ENCODE measurements at places on chromosomes 6 and 20. TPM values are rescaled to one million over a fixed set of nuclear protein-coding genes. Genes with fewer than 3 reads are reported as not detected.

The RBPJL gene
- total RNA-seq = not detected

The OR12D3 gene
- total RNA-seq = not detected

- no peaks in the 10 kb centered on the region for H3K36me3 ChIP-seq
- H3K27ac ChIP-seq = no peak overlapping the region
- H3K4me1 ChIP-seq = peaks cover 17% of the 10 kb centered on the region
- DNase-seq = no peak
- H3K27me3 ChIP-seq = no peaks in the 10 kb centered on the region
These were observed 245.1 kb downstream of the CDH4 start for GRCh38 chr20:61497029-61497627.

DNA sequence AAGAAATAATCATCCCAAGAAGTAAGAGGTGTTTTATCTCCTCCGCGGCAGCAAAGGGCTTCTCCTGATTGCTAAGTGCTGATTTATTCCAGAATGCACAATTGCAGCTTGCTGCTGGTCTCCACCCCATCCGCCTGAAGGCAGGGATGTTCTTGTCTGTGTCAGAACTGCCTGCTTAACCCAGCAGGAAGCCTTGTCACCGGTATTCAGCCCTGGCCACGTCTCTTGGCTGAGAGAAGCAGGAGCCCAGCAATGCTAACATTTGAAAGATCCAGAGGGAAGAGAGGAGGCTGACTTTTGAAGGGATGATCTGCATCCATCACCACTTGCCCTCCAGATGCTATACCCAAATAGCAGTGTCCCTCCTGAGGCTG lies 4.2 kb downstream of the SCML4 start:
- peaks cover 30% of the 10 kb centered on the region for H3K4me1 ChIP-seq
- DNase-seq = no peak
- H3K4me3 ChIP-seq = no peak overlapping the region
- H3K27ac ChIP-seq = no peak overlapping the region
- no peaks in the 10 kb centered on the region for H3K27me3 ChIP-seq

DNA sequence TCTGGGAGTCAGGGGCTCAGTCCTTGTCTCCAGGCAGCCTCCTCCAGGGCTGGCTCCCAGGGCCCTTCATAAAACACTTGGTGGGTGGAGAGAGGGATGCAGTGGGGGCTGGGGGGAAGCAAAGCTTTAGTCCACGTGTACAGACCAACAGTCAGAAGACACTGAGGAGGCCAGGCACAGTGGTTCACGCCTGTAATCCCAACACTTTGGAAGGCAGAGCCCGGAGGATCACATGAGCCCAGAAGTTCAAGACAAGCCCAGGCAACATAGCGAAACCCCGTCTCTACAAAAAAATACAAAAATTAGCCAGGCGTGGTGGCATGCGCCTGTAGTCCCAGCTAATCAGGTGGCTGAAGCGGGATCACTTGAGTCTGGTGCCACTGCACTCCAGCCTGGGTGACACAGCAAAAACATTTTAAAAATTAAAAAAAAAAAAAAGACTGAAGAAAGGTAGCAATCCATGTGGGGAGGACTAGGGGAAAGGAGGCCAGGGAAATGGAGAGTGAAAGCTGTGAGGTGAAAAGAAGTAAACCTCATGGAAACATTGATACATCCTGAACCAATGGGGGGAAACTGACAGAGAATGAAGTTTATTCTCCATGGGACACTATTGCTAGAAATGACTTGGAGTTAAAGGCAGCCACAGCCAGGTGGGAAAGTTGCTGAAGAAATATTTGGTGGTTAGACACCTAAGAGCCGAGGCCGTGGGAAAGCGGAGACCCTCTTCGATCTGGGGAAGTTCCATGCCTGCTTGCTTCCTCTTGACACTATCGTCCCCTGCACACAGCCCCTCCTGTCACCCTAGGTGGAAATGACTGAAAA lies 35.4 kb downstream of the PIM1 start:
- H3K4me3 ChIP-seq = no peak overlapping the region
- DNase-seq = peak; percentile 43
- H3K27me3 ChIP-seq = no peaks in the 10 kb centered on the region
- H3K27ac ChIP-seq = peak overlapping the region; percentile 78
- no peaks in the 10 kb centered on the region for H3K36me3 ChIP-seq
- H3K4me1 ChIP-seq = peaks cover 33% of the 10 kb centered on the region

- H3K4me3 ChIP-seq = no peak overlapping the region
- no peak overlapping the region for H3K27ac ChIP-seq
- H3K36me3 ChIP-seq = no peaks in the 10 kb centered on the region
- DNase-seq = no peak
- H3K27me3 ChIP-seq = no peaks in the 10 kb centered on the region
- H3K4me1 ChIP-seq = peaks cover 13% of the 10 kb centered on the region
These were observed 8.0 kb upstream of the BANF2 start for GRCh38 chr20:17691758-17692157.

DNA sequence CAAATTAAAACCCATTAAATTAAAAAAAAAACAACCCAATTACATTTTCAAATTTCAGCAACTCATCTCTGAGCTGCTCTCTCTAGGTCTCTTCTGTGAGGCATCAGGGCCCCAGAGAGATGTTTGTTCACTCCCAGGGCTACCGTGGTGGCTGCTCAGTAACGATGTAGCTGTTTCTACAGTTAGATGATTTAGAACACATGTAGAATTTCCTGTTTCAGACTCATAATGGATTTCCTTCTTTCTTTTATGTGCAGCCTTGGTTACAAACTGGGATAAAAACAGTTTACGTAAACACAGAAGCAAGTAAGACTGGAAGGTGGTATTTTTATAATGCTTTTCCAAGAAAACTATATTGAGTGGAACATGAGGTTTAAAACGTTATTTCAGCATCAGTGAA lies 116.1 kb upstream of the CCN2 start:
- H3K27ac ChIP-seq = no peak overlapping the region
- DNase-seq = no peak
- H3K36me3 ChIP-seq = no peaks in the 10 kb centered on the region
- 0 out of 2 replicates have a peak, but pooled peaks cover 8% of the 10 kb centered on the region for H3K4me1 ChIP-seq
- no peak overlapping the region for H3K4me3 ChIP-seq

GRCh38 chr20:23118766-23119165 lies 32.6 kb upstream of the CD93 start:
- no peaks in the 10 kb centered on the region for H3K27me3 ChIP-seq
- H3K4me3 ChIP-seq = no peak overlapping the region
- H3K4me1 ChIP-seq = no peaks in the 10 kb centered on the region
- H3K36me3 ChIP-seq = no peaks in the 10 kb centered on the region

- H3K36me3 ChIP-seq = no peaks in the 10 kb centered on the region
- no peaks in the 10 kb centered on the region for H3K27me3 ChIP-seq
- H3K27ac ChIP-seq = no peak overlapping the region
- H3K4me1 ChIP-seq = peaks cover 13% of the 10 kb centered on the region
- peak; percentile 9 for DNase-seq
- H3K4me3 ChIP-seq = no peak overlapping the region
These were observed 3.9 kb upstream of the EDEM2 start for GRCh38 chr20:35150846-35151579.

DNA sequence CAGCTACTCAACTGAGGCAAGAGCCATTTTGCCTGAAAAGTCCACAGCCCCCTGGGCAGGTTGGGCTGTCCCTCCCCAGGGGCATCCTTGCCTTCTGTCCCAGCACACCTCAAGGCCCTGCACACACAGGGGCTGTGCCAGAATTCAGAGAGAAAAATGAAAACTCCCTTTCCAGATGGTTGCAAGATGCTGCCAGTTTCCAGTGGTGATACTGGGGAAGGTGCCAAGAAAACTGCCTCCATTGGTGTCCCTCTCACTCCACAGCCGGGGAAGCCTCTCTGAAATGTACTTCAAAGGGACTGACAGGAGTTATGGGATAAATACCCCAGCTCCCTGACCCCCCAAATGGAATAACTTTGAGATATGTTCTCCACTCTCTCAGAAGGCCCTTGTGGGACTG lies 154.2 kb upstream of the MAFB start:
- H3K4me1 ChIP-seq = no peaks in the 10 kb centered on the region
- DNase-seq = no peak
- no peaks in the 10 kb centered on the region for H3K36me3 ChIP-seq
- H3K27me3 ChIP-seq = no peaks in the 10 kb centered on the region
- no peak overlapping the region for H3K27ac ChIP-seq

- no peak overlapping the region for H3K4me3 ChIP-seq
- no peaks in the 10 kb centered on the region for H3K27me3 ChIP-seq
- no peaks in the 10 kb centered on the region for H3K4me1 ChIP-seq
- no peak overlapping the region for H3K27ac ChIP-seq
- DNase-seq = no peak
- no peaks in the 10 kb centered on the region for H3K36me3 ChIP-seq
These were observed 104.0 kb downstream of the TFAP2A start for GRCh38 chr6:10310826-10311225.

DNA sequence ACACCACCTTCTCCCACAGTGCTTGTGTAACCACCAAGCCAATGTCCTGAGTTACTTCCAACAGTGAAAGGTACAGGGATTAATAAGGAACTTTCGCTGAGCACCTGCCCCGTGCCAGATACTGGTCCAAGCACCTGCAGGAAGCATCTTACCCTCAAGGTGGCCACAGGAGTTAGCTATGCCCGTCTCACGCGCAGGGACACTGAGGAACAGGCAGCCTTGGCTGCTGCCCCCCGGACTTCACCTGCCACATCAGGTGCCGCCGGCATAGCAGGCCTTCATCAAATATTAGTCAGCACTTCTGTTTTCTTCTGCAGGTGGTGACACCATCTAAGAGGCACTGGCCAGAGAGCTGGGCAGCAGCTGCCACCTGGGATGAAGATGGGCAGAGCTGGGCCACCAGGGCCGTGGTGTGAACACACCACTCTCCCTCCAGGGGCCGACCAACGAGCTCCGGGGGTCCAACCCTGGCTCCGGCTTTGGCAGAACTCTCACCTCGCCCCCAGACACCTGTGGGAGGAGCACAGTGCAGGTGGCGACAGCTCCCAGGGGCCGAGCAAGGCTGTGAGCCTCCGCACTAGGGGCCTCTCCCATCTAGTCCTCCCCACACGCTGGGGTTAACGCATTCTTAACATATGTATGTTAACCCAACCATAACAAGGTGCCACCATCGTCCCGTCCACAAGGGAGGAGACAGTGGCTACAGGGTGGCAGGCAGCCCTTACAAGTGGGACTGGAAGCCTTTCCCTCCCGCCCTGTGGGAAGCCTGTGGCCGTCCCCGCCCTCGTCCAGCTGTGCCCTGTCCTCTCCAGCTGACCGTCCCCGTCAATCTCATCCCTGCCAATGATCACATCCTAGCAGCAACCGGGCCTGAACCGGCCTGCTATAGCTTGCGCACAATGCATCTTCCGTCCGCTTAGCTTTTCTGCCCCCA lies 2.9 kb upstream of the PPDPF start:
- no peak overlapping the region for H3K27ac ChIP-seq
- H3K4me1 ChIP-seq = peaks cover 14% of the 10 kb centered on the region
- no peaks in the 10 kb centered on the region for H3K27me3 ChIP-seq
- peaks cover 11% of the 10 kb centered on the region for H3K36me3 ChIP-seq
- DNase-seq = no peak

DNA sequence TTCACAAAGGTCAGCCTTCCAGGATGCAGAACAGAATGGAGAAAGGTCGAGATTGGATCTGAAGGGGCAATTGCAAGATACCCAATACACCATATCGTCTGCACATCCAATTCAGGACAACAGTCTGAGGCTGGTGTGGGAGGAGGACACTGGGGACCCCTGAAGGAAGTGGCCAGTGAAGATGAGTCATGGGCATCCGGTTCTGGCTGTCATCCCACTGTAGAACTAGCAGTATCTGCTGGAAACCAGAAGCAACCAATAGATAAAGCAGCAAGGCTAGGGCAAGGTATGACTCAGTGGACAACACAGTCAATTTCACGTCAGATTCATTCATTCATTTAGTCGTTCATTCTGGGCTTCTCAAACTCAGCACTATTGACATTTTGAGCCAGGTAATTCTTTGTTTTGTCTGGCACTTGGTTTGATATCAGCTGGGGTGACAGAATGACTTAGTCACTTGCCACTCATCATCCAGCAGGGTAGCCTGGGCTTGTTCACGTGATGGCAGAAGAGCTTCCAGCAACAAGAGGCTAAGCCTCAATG lies 30.3 kb upstream of the SHLD1 start:
- H3K4me3 ChIP-seq = no peak overlapping the region
- no peaks in the 10 kb centered on the region for H3K27me3 ChIP-seq
- no peak for DNase-seq
- H3K36me3 ChIP-seq = no peaks in the 10 kb centered on the region
- no peaks in the 10 kb centered on the region for H3K4me1 ChIP-seq
- H3K27ac ChIP-seq = no peak overlapping the region

GRCh38 chr20:7637184-7637583 lies 303.1 kb downstream of the HAO1 start:
- DNase-seq = no peak
- no peaks in the 10 kb centered on the region for H3K27me3 ChIP-seq
- H3K4me1 ChIP-seq = no peaks in the 10 kb centered on the region
- no peak overlapping the region for H3K27ac ChIP-seq

DNA sequence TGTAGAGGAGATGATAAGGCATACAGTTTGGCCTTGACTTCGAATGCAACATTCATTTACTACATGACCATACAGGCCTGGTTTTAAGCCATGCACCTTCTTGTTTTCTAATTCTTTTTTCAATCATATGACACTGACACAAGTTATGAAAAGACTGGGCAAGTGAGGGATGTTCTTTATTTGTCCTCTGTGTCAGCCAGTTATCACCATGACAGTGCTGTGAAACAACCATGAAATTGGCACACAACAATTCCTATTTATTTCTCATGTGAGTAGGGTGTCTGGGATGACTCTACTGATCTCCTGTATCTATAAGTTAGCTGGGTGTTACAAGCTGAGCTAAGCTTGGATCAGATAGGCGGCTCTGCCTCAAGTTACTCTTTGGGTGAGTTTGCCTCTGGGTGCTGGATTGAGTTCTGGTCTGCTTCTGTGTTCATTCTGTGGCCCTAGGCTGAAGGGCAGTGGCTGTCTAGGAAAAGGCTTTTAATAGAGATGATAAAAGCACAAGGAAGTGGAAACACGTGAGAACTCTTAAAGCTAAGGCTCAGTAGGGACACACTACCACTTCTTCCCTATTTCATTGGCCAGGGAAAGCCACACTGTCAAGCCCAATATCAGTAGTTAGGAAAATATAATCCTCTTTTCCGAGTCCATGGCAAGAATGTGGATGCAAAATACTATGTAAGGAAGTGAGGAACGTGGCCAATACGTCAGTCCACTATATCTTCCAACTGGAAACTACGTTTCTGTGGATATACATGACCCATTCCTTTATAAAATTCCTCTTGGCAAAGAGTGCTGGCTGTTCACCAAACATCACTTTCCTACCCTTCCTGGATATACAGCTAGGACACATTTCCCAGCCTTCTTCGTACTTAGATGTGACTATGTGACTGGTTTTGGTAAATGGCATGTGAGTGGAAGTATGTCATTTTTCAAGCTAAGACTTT lies 126.2 kb upstream of the RNF24 start:
- no peaks in the 10 kb centered on the region for H3K36me3 ChIP-seq
- H3K27me3 ChIP-seq = no peaks in the 10 kb centered on the region
- DNase-seq = no peak
- H3K4me1 ChIP-seq = peaks cover 14% of the 10 kb centered on the region

- DNase-seq = no peak
- H3K4me3 ChIP-seq = no peak overlapping the region
- no peaks in the 10 kb centered on the region for H3K36me3 ChIP-seq
- H3K27ac ChIP-seq = no peak overlapping the region
These were observed 70.0 kb downstream of the PSMG4 start for GRCh38 chr6:3328796-3329195.
